Right cardiac atrium (tissue), 5 donors: ENCODE measurements at places on chromosomes 6 and 20.

DNA sequence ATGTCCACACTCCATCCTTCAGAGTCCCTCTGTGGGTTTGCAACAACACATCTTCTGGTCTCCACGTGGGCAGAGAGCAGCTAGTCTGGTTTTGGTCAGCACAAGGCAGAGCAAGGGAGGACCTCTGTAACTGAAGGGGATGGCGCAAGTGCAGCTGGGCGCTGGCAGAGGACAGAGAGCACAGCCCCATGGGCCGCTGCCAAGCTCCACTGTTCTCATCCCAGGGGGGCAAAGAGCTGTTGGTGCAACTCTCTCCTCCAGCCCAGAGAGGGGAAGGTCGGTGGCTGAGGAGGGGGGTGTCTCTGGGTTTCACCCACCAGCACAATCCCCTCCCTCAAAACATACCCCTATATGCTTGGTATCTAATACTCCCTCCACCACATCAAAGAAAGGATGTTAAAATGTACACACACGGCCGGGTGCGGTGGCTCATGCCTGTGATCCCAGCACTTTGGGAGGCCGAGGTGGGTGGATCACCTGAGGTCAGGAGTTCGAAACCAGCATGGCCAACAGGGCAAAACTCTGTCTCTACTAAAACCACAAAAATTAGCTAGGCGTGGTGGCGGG lies 9.1 kb downstream of the ATP9A start:
- DNase-seq = peak; percentile 68

GRCh38 chr6:157891544-157892362 lies 68.7 kb downstream of the SNX9 start:
- no peak for DNase-seq

DNA sequence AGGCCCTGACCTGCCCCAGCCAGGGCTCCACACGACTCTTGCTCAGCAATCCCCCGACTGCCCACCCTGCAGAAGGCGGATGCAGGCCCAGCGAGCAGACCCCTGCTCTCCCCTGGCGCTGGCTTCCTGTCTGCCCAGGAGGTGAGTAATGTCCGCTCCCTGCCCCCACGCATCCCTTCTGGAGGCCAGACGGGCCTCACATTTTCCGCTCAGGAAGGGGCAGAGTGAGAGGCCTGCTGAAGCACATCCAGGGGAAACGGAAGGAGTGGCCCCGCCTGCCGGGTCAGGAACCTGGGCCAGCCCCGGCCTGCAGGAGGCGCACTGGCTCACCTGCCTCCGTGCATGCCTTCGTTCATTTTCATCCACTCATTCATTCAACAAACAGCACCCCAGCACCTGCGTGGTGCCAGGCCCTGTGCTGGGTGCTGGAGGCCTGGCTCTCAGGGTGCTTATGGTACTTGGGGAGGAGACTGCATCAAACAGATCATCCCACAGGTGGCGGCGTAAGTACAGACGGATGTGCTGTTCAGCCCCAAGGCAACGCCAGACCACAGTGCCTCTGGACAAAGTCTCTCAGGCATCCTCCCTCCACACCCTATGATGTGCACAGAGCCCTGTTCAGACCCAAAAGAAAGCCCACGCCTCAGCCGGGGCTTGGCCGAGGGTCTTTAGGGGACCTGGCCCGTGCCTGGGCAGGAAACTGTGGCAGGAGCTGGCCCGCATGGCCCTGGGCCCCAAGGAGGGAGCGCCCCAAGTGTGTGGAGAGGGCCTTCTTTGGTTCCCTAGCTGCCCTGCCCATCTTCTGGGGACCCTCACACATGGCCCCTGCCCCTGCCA lies 112.1 kb downstream of the ASXL1 start:
- DNase-seq = peak; percentile 85

GRCh38 chr6:131946992-131947955 lies 3.9 kb downstream of the CCN2 start:
- no peak for DNase-seq

- no peak for DNase-seq
Observed at GRCh38 chr6:161788531-161788930, 514.7 kb upstream of the AGPAT4 start.
